Cortex of kidney (tissue), 1 donor: ENCODE measurements at places on chromosomes 5 and 9.

GRCh38 chr5:1278656-1279442 is 16.0 kb downstream of the TERT start:
- DNase-seq, result no peak

DNA sequence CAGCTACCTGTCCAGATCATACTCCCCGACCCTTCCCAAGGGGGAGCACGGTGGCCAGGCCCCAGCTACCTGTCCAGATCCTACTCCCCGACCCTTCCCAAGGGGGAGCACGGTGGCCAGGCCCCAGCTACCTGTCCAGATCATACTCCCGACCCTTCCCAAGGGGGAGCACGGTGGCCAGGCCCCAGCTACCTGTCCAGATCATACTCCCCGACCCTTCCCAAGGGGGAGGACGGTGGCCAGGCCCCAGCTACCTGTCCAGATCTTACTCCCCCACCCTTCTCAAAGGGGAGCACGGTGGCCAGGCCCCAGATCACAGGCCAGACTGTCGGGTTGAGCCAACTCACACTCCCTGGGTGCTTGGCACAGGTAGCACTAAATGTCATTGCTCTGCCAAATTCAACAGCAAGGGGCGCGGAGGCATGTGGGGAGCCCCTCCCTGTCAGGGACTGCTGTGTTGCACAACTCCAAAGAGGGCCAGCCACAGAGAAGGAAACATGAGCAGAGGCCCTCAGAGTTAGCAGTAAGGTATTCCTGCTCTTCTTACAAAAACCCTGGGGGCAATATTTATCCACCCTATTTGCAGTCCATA is 136.9 kb downstream of the OLFM1 start:
- DNase-seq, result no peak

DNA sequence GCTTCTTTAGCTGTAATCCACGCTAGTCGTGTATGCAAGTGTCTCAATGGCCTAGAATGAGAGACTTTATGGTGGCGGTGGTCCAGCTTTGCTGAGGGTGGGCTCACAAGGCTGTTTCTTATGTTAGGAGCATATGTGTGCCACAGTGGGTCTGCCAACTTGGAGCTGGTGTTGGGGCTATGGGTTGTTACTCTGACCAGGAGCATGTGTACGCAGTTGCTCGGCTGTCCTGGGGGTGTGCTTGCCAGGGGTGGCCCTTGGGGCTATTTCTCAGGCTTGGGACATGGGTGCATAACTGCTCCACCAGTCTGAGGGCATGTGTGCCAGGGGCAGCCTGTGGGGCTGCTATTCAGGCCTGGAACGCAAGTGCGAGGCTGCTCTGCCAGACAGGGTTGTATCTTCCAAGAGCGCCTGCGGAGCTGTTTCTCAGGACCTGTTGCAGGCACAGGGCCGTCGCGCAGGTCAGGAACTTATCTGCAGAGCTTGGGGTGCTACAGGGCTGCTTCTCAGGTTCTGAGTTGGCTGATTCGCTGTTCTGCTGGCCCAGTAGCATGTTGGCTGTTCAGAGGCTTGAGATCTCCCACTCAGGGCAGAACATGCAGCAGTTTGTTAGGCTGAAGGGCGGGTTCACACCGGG is 187.9 kb upstream of the TLX3 start:
- DNase-seq, result no peak

DNA sequence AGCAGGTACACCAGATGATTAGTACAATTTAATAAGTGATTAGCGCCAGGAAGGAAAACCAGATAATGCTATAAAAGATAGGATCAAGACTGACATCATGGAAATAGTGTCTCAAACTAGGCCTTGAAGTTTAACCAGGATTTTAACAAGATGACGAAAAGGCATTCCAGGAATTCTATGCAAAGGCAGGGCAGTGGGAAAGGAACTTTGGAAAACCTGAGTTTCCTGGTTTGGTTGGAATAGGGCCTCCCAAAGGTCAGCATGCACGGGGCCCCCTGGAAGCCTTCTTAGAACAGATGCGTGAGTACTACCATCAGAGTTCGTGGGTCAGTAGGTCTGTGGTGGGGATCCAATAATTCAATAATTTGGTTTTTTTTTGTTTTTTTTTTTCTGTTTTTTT is 935.2 kb upstream of the DMAC1 start:
- DNase-seq, result no peak

DNA sequence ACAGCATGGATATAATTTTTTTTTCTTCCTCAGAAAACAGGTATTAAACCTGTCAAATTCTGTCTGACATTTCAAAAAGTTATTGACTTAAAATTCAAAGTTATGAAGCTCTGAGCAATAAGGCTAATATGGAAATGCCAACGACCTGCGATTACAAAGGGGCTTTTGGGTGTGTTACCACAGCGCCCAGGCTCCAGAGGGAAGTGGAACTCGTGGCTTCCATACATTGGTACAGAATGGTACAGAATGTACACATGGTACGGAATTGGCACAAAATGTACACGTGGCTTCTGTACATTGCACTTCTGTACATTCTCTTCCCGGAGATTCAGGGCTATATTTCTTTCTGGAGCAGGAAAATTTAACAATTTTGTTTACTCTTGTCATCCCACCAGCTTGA is 225.1 kb upstream of the TBCA start:
- DNase-seq, result no peak

- no peak for DNase-seq
Measured at GRCh38 chr9:76898786-76899185, 7.1 kb downstream of the PRUNE2 start.
